CD4-positive, alpha-beta T cell treated with Interferon alpha-2 for 1 hour (primary cell): ENCODE measurements at places on chromosomes 16 and 17.

DNA sequence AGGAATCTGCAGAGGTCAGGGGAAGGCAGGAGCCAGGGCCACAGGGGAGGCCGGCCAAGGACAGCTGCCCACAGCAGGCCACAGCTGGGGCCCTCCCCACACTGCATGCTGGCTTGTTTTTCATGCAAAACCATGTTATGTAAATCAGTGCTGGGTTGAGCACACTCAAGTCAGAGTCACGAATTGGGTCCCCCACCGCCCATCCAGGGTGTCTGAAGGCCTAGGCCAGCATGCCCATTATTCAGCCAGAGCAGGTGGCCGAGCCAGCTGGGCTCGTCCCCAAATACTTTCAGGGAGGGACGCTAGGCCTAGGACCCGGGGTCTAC lies 51.2 kb upstream of the TOB1 start:
- DNase-seq: no peak

- no peak for DNase-seq
Measured at GRCh38 chr17:72064606-72065193, 56.1 kb upstream of the SOX9 start.

DNA sequence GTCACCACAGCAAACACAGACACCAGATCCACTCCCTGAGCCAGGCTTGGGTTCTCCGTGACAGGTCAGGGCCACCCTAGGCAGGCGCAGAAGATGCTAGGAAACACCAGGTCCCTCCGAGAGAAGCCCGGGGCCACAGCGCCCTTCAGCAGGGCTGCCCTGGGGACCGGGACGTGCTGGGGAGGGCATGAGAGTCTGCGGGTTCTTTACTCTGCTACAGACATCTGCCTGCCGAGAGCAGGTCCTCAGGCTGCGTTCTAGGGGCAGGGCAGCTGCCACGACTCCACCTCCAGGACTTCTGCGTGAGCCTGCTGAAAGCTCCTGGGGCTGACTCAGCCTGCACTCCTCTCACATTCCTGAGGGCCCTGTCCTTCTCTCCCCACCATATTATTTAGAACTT lies 11.4 kb downstream of the MYLK3 start:
- no peak for DNase-seq

DNA sequence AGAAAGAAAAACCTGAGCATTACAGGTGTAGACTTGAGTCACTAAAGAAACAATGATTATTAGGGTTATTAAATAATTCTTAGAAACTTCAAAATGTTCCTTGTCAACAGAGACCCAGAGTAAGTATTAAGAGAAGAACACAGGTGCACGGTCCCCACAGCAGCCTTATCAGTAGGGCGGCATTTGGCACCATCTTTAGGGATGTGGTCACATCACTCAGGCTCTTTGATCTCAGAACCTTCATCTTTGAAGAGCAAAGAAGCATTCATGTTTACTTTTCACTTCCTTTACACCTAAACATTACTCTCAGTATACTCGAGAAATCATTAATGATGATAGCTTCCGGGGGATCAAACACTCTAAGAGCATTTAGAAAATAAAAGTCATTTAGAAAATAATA lies 928.7 kb downstream of the KCNJ2 start:
- DNase-seq: no peak
